Left lobe of liver (tissue), 2 donors: ENCODE measurements at places on chromosomes 11 and 22. TPM values are rescaled to one million over a fixed set of nuclear protein-coding genes. Genes with fewer than 3 reads are reported as not detected.

DNA sequence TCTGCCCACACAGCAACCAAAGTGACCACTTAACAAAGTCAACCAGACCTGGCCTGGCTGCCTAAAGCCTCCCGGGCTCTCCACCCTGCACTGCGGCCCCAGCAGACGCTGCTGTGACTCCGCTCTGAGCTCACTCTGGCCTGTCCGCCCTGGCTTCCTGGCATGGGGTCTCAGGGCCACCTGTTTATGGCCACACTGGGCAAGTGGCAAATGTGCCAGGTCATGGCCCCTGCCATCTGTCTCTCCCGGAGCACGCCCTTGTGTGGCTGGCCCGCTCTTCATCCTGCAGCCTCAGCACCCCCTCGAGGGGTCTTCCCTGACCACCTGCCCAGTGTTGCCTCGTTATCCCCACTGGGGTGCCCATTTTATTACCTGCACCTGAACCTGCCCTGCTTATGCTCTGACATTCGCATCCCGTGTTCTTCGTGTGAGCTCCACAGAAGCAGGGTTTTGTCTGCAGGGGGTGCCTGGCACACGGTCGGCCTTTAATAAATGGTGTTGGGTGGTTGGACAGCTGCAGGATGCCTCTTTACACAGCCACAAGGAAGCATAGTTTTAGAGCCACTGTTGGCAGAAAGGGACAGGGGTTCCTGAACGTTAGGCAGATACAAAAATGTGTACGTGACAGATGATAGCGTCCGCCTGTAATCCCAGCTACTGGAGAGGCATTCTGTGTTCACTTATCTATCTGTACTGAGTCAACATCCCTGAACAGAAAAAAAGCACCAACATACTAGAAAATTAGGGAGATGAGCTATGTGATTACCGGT lies 785.6 kb downstream of the TBC1D22A start:
- DNase-seq: peak; percentile 35

DNA sequence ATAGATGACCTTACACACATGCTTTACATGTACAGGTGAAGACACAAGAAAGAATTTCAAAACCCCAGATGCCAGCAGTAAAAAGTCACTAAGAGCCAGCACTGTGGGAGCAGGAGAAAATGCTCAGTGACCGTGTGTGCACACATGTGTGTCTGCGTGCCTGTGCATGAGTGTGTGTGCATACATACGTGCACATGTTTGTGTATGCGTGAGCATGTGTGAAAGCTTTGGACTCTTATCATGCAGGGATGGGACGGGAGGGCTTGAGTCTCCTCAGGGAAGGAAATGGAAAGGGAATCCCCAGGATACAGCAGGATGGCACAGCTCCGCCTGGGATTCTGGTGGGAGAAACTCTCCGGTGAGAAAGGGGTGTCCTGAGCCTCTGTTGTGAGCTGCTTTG lies 121.5 kb upstream of the B3GAT1 start:
- no peak for DNase-seq

DNA sequence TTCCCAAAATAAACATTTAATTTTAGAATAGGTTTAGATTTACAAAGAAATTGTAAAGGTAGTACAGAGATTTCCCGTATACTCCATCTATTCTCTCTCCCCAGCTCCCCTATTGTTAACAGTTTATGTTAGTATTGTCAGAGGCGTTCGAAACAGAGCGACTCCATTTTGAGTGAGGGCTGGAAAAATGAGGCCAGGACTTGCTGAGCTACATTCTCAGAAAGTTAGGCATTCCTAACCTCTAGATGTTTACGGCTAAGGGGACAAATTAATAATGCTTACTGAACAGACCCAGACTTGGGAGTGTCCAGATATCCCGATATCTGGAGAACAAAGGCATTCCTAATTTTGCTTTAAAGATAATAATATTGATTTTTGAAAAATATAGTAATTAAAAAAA lies 12.4 kb upstream of the NUP160 start:
- DNase-seq: no peak

GRCh38 chr22:21443735-21444421 lies 23.3 kb upstream of the TMEM191C start:
- peak; percentile 40 for DNase-seq

DNA sequence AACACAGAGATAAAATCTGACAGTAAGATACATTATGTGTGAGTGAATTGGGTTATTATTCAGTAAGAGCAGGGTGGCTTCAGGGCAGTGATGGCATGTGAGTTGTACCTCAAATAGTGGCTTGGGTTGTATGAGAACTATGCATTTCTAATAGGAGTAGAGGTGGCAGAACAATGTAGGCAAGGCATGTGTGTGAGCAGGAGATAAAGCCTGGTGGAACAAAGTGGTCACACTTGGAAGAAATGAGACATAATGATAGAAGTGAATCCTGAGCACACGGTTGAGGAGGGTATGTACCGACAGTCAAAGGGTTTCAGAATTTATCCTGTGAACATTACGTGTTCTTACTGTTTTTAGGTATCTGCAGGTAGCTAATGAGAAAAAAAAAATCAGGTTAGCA lies 159.3 kb downstream of the CASP12 start:
- no peak for DNase-seq

DNA sequence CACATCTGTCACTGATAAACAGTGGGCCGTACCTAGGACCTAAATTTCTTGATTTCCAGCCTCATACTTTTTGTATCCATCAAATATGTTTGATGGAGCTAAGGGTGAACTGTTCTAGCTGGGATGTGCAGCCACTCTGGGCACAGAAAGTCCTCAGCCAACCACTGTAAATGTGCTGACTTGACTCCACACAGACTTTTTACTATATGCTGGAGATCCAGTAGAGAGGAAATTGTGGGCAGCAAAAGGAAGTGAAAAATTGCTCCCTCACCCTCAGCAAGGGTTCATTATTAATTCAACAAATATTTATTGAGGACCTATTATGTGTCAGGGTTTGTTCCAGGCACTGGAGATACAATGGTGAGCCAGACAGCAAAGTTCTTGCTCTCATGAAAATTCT lies 54.2 kb upstream of the AMPD3 start:
- DNase-seq: no peak

GRCh38 chr11:35017528-35018342 lies 101.3 kb downstream of the PDHX start:
- DNase-seq: no peak

GRCh38 chr22:50483977-50484853 lies 2.4 kb upstream of the MIOX start:
- no peak for DNase-seq

GRCh38 chr22:23076896-23077572 lies 6.7 kb downstream of the GNAZ start:
- DNase-seq: no peak

DNA sequence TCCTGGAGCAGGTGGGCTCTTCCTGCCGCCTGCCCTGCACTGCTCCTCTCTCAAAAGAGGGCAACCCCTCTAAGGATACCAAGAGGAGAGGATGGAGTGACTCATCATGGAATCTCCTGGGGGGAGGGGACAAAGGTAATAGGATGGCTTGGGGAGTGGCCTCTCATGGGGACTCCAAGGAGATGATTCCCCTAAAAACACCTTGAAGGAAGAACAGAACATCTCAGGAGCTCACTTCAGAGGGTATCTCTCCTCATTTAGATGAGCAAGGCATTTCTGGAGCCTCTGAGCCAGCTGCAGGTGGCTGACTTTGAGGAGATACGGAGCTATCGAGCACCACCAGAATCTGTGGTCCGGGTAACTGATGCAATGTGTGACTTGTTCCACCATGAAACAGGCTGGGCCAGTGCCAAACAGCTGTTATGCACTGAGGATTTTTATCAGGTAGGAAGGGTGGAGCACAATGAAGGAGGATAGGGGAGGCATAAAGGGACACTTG lies 40.2 kb downstream of the RRP8 start:
- no peak for DNase-seq

- DNase-seq: no peak
Measured at GRCh38 chr11:6012035-6012668, 5.4 kb upstream of the OR56A4 start.

GRCh38 chr11:12811861-12812260 lies 137.6 kb downstream of the TEAD1 start:
- DNase-seq: no peak

- no peak for DNase-seq
Measured at GRCh38 chr11:5665051-5665570, 19.8 kb downstream of the TRIM5 start.

GRCh38 chr11:3047637-3048036 lies 9.6 kb downstream of the CARS1 start:
- no peak for DNase-seq

GRCh38 chr11:7657306-7658025 lies 15.8 kb downstream of the CYB5R2 start:
- DNase-seq: no peak

GRCh38 chr22:27811778-27812177 lies 10.2 kb upstream of the MN1 start:
- DNase-seq: no peak

- no peak for DNase-seq
Measured at GRCh38 chr11:109062445-109062844, 359.5 kb upstream of the C11orf87 start.

- no peak for DNase-seq
Measured at GRCh38 chr11:1120532-1121330, 37.0 kb upstream of the MUC5AC start.

- no peak for DNase-seq
Measured at GRCh38 chr11:112223121-112223520, 3.1 kb upstream of the PTS start.

DNA sequence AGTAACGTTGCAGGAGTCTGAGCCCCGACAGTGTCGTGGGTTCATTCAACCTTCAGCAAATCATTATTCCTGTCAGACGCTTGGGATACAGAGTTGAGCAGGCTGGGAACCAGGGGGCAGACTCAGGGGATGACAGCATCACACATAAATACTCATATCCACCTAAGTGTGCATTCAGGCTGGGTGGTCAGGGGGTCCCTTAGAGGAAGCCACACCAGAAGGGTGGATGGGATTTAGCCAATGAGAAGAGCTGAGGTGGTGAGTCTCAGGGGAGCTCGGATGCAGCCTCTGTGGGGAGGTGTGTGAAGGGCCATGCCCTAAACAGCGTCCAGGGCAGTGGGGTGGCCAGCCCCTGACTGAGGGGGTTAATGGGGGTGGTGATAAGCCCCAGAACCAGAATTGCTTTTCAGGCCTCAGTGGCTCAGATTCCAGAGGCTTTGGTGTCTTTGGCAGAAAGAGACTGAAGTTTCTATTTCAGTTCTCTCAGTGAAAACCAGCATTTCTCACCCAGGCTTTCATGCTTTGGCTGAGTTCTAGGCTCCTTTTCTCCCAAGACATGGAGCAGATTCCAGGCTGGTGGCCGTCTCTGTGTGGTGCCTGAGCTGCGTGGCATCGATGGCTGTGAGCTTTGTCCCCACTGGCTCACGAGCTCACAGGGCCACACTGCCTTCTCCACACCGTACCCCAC lies 83.9 kb upstream of the CLDN5 start:
- no peak for DNase-seq

- no peak for DNase-seq
Measured at GRCh38 chr11:3138178-3139085, 26.7 kb downstream of the OSBPL5 start.

GRCh38 chr22:24282401-24282800 lies 11.8 kb downstream of the SPECC1L start:
- DNase-seq: no peak

DNA sequence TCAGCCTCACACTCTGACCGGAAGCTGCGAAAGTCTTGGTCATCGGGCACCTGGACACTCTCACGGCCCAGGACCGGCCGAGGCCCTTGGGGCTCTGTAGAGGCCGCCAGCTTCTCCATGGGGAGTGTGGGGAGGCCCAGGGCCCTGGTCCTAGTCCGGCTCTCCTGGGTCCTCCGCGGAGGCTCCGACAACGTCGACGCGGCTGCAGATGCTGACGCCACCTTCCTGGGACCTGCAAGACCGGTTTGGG lies 12.9 kb downstream of the STARD10 start:
- peak; percentile 51 for DNase-seq

- DNase-seq: no peak
Measured at GRCh38 chr11:14424096-14424495, 65.1 kb upstream of the RRAS2 start.

DNA sequence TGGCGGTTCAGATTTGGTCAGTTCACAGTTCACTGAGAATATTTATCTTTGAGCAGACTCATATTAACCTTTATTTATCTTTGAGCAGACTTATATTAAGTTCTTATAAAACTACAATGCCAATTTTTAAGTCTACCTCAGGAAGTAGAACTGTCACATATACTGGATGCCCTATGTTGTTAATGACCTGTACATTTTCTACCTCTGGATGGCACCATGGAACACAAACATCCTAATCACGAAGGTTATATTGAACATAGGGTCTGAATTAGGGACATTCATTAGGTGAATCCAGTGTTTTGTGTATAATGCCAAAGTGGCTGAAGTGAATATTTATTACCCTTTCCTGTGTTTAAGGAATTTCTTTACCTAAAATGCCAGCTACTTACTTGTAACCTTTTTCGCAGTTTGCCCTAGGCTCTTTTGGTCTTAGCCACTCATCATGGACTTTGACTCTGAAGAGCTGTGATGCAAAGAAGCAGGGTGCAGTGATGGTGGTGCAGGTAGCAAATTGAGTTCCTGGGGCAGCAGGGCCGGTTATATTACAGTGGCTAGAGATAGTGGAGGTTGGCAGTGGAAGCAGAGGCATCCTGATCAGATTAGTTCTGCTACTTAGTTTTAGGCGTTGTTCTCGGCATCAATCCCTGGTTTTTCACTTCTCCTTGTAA lies 71.8 kb downstream of the STIM1 start:
- DNase-seq: no peak

DNA sequence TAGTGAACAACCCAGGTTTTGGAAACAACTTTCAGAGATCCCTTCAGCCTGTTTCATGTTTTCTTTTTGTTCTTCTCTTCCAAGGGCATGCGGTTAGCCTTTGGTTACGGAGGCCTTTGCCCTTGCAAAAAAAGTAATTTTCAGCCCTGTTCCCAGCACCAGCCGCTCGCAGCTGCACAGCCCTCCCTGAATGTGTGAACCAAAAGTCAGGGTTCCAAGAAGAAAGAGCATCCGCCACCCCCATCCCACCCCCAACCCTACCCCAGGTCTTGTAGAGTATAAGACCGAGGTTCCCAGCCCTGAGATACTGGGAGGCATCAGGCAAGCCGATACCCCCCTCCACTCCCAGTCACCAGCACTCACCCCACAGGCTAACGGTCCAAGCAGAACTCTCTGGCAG lies 56.4 kb downstream of the IGLL1 start:
- DNase-seq: no peak

DNA sequence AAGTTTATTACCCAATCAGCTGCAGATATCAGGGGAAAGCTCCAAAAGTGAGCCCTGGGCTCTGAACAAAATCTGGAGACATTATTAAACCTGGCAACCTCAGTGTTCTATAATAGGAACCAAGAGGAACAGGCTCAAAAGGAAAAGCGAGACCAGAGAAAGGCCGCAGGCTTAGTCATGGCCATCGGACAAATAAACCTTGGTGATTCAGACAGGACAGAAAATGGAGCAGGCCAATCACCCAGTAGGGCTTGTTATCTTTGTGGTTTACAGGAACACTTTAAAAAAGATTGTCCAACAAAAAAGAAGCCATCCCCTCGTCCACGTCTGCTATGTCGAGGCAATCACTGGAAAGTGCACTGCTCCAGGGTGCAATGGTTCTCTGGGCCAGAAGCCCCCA lies 7.7 kb upstream of the PANX1 start:
- no peak for DNase-seq

- DNase-seq: no peak
Measured at GRCh38 chr22:31142285-31142684, 2.0 kb upstream of the PLA2G3 start.

The CASP5 gene
- total RNA-seq: not detected

The LDHA gene
- 450 TPM for total RNA-seq

The KLHL22 gene
- total RNA-seq: 13.3 TPM

The SMARCB1 gene
- 25.7 TPM for total RNA-seq

The SLC22A12 gene
- not detected for total RNA-seq

The DMC1 gene
- not detected for total RNA-seq

The APOBEC3A gene
- total RNA-seq: 0.98 TPM

The CSTF3 gene
- 9.9 TPM for total RNA-seq

The TMPRSS13 gene
- 0.15 TPM for total RNA-seq

The MYOD1 gene
- total RNA-seq: not detected
